AG10803 (cell line): ENCODE measurements at places on chromosomes 7 and 10.

DNA sequence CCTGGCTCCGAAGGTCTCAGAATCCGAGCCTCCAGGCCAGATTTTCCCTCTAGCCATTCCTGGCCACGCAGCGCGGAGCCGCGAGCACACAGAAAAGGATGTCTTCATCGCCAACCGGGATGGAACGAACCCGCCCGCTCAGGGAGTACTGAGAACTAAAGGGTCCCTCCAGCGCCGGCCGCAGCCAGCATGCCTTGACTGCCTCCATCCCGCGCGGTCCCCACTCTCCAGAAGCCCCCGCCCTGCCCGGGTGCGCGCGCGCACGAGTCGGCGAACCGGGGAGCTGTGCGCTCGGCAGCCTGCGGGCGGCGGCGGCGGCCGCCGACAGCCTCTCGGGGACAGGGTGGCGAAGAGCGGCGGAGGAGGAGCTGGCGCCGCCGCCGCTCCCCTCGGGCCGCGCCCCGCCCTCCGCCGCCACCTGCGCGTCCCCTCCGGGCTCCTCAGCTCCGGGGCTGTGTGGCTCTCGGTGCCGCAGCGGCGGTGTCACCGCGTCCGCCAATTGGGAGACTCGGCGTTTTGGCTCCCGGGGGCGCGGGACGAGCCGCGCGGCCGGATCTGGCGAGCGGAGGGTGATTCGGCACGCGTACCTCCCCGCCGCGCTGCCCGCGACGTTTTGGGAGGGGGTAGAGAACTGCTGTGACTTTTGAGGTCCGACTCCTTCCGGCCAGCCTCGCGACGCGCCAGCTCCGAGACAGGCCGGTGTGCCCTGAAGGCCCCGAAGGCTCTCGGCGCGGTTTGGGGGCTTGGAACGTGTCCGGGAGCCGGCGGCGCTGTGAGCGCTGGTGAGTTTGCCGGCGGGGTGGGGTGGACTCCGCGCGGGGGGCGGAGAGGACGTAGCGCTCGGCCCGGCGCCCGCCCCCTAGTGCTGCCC is 453 bp upstream of the GALNT17 start:
- DNase-seq: no peak

- no peak for DNase-seq
Observed at GRCh38 chr7:135160858-135161653, 9.5 kb downstream of the CYREN start.

DNA sequence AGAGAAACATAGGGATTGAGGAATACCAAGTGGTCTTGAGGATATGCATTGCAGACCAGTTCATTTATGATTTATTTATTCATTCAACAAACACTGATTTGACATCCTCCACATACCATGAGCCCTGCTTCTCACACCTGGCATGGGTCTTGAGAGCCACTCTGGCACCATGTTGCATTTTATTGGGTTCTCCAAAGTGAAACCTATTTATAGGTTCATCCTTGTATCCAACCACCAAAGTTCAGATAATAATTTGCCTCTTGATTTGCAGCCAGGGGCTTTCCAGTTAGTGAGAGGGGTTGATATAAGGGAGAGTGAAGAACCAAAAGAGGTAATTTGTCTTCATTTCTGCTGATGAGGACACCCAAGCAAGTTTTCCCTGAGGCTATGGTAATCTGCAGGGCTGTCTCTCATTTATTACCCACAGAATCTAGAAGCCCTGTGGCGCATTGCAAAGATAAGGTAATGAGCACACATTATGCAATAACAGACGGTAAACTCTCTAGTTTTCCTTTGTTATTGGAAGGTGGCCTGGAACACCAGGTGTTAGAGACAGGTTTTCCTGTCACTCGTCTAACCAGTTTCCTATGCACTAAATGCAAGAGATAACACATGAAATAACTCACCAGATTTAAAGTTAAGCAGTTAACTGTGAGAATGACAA is 28.8 kb upstream of the ICA1 start:
- DNase-seq: no peak

GRCh38 chr7:4151926-4152549 is 530.1 kb upstream of the FOXK1 start:
- DNase-seq: no peak

DNA sequence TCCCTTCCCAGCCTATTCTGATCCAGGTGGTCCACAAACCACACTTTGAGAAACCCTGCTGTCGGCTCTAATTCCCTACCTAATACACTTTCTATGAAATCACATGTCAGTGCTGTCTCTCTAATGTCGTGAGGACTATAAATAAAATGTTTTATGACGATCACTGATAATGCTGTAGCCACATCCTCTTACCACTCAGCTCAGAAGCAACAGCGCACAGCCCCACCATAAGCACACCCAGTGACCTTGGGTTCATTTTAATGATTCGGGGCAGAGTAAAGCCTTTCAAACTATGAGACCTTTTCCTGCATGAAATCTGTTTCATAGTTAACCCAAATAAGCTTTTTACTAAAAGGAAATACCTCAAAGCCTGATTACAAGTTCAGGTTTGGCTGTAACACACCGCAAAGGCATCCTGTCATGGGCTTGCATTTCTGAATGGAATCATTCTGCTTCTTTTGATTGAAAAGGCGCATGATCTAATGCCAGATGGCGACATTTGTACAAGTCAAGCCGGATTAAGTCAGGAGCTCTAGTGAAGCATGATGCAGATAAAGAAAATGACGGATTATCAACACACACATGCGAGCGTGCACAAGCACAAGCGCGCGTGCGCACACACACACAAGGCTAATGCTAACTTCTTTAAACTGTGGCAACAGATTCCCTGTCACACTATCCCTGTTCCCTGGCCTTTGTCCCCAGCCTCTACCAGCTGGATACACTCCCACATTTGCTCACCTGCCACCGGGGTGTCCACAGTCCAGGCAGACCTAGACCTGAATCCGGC is 180.5 kb upstream of the PDE1C start:
- no peak for DNase-seq

GRCh38 chr10:6746782-6747181 is 166.7 kb upstream of the PRKCQ start:
- DNase-seq: peak; percentile 16
